ENCODE measurements at places on chromosomes 2 and 18.

GRCh38 chr2:99461828-99462483 lies 27.9 kb downstream of the REV1 start:
- DNase-seq = no peak

DNA sequence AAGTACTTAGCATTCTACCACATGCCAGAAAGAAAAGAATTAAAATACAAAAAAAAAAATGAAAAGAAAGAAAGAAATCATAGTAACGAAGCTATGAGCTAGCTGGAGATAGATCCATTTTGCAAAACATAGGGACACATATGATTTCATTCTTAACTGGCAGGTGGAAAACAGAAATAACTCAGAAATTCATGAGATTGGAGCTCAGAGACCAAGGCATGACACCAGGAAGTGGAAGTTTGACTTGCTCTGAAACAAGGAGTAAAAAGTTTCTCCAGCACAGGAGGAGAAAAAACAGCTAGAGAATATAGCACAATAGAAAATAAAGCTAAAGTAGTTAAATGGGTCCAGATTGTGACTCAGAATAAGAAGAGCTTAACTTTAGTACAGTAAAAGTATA lies 278.1 kb downstream of the ZEB2 start:
- DNase-seq = no peak

DNA sequence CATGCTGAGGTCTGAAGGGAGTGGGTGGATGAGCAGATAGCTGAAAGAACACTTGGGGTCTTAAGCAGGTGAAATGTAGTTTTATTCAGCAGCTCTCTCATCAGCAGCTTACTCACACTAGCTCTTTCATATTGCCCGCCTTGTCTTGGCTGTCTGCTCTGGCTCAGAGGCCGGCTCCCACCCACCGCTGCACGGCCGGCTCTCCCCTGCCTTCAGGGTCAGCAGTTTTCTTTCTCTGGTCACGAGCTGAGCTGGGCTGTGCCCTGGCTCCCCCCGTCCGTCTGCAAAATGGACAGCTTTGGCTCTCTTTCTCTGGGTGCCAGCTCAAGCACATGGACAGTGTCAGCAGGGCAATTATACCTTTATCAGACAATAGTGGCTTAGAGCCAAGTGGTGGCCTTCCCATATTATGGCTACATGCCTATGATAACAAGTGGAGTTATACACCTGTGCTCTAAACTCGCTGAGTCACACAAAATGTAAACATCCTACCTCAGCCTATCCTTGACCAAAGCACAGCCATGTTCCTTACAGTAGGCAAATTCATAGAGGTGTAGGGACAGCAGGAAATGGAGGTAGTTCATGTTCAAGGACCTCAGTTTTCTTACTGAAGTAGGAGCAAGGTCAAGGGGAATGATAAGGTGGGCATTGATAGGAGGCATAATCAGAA lies 224.8 kb downstream of the SOCS6 start:
- no peak for DNase-seq

GRCh38 chr2:120552800-120553481 lies 182.7 kb upstream of the GLI2 start:
- DNase-seq = no peak
